ENCODE measurements at places on chromosomes 7 and 10.

DNA sequence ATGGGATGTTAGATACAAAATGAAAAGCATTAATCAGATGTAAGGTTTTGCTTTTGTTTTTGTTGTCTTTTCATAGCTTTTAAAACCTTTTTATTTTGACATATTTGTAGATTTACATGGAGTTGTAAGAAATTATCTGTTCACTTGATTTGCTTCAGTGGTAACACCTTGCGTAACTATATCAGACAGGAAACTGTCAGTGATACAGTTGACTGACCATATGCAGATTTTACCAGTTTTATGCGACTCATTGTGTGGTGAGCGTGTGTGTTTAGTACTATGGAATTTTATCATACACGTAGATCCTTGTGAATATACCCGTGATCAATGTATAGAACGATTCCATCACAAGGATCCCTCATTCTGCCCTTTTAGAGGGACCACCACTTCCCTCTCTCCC, 701.4 kb downstream of the SUGCT start:
- peak; percentile 8 for DNase-seq

DNA sequence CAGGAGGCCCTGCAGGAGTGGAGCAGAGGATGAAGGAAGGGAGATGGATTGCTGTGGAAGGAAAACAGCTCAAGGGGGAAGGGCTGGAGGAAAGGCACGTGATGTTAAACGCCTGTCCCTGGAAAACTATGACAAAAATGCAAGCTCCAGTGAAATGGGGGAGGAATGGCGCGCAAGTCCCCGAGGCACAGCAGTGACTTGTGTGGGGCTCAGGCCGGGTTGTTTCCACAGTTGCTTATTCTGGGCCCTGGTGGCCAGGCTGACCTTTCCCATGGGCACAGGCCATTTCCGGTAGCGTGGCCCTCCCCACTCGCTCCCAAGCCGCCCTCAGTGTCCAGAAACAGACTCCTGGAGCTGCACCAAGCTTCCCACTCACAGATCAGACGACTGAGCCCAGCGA, 68.1 kb upstream of the PDGFA start:
- peak; percentile 73 for DNase-seq

DNA sequence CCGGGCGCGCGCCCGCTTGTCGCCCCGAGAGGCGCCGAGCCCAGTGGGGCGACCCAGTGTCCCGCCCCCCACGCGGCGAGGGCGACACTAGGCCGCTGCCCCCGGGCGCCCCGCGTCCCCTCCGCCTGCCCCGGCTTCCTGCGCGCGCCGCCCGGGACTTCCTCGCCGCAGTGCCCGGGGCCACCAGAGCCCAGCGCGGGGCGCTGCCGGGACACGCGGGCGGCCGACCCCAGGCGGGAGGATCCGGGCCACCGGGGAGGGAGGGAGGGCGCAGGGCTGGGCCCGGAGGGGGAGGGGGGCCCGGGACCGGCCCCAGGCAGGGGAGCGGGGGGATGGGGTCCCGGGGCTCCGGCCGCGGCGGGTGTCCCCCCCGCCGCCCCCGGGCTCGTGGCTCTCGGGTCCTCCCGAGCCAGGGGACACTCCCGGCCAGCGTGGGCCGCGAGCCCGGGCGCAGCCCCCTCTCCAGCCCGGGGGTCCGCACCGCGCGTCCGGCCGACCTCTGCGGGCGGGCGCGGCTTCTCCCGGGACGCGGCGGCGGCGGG, 435 bp upstream of the PWWP2B start:
- DNase-seq, result peak; percentile 62

GRCh38 chr10:73225518-73225917, 21.5 kb downstream of the DNAJC9 start:
- no peak for DNase-seq

GRCh38 chr10:14163377-14164086, 167.2 kb downstream of the FRMD4A start:
- DNase-seq, result no peak

DNA sequence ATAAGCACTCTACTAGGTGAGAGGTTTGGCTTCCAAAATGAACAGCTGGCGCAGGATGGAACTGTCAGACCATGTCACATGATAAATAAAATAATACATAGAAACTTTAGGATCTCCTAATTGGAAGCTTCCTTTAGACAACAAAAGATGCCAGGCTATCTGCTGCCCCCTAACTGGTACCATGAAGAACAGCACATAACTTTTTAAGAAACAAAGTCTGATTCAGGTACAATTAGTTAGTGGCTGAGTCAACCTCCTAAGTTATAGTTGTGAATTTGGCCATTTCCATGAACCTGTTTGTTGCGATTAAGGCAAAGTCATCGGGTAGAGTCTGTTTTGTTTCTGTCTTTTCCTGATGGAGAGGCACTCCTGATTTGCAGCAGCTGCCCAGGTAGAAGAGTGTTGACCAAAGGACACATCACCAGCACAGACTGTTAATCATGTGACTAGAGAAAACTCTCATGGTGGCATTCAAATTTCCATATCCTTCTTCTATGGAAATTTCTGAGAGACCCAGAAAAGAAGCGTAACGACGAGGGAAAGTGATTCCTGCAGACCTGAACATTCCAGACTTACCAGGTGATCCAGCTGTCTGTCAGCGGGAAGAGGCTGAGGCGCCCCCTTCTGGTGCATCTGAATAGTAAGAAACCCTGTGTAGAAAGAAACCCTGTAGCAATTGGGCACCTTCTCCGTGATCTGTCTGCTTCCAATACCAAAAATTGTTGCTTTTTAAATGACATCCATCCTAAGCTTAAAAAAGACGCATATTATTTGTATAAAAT, 8.6 kb upstream of the INHBA start:
- peak; percentile 17 for DNase-seq

- DNase-seq, result no peak
These were observed 98.0 kb downstream of the ADAM12 start for GRCh38 chr10:126290232-126290631.

GRCh38 chr7:103766660-103767059, 222.8 kb downstream of the RELN start:
- no peak for DNase-seq

GRCh38 chr7:22150221-22150620, 204.5 kb upstream of the CDCA7L start:
- DNase-seq, result no peak

All from fibroblast of skin of back (primary cell).